ENCODE measurements at places on chromosomes 12 and 14.

DNA sequence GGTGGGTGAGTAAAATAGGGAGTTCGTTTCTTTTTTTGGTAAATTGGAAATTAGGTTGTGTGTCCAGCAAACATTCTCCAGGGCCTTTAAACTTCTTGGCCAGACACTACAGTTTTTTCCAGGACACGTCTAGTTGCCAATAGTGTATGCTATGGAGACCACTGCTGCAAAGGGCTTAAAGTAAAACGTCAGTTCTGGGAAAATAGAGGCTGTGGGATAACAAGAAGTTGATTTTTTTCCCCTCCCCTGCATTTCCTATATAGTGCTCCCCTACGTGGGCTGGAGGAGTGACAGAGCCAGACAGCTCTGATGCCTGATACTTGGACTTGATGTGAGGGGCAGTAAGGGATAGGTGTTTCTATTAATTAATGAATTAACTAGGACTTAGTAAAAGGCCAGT, 2.4 kb downstream of the ACVR1B start:
- DNase-seq, result no peak

DNA sequence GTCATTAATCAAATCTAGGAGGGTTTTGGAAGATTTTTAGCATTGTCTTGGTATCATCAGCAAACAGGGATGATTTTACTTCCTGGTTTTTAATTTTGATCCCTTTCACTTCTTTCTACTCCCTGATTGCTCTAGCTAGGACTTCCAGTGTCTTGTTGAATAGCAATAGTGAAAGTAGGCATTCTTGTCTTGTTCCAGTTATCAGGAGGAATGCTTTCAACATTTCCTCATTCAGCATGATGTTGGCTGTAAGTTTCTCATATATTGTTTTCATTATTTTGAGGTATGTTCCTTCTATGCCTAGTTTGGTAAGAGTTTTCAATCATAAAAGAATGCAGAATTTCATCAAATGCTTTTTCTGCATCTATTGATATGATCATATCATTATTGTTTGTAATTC, 244.2 kb upstream of the CLEC14A start:
- no peak for DNase-seq

- no peak for DNase-seq
Observed at GRCh38 chr14:63248211-63248610, 44.0 kb downstream of the RHOJ start.

- DNase-seq, result no peak
Observed at GRCh38 chr12:131683266-131684014, 27.4 kb upstream of the SFSWAP start.

DNA sequence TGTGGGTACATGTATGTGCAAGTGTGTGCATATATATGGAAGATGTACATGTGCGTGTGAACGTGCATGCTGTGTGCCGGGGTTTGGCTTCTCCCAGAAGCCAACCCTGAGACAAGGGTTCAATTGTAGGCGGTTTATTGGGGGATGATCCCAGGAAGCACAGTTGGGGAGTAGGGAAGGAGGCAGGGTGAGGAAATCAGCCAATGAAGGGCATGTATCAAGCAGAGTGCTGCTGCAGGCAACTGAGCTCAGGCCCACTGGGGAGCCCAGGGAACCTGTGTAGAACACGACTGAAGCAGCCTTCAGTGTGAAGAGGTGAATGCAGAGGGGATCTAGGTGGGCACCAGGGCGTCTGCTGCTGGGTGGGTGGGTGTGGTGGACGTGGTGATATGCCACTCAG, 21.6 kb downstream of the SYNDIG1L start:
- no peak for DNase-seq

- DNase-seq, result no peak
Observed at GRCh38 chr12:29754235-29755189, 29.2 kb downstream of the TMTC1 start.
